ENCODE measurements at places on chromosomes 3 and 15.

DNA sequence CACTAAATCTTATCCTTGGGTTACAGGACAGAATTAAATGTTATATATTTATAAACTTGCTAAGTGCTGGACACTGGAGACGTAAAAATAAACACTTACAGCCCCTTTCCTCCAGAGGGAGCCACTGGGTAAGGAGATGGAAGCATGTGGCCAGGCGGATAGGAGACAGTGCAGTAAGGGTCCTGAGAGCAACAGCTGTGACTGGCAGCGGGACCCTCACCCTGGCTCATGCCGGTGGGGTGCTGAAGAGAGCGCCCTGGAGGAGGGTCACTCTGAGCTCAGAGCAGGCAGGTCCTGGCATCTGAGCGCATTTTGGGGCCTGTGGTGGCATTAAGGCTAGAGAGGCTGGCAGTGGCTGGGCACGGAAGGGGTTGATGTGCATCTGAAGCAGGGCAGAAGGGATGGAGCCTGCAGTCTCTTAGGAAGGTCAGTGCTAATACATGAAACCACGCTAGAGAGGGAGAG is 16.0 kb downstream of the SEC61A1 start:
- H3K27me3 ChIP-seq = no peaks in the 10 kb centered on the region
- no peak overlapping the region for H3K4me3 ChIP-seq
- peaks cover 83% of the 10 kb centered on the region for H3K36me3 ChIP-seq
- DNase-seq = no peak

- H3K4me1 ChIP-seq = peaks cover 6% of the 10 kb centered on the region
- no peak within 1 kb of the TSS for H3K27ac ChIP-seq
- H3K36me3 ChIP-seq = no peaks in the 10 kb centered on the region
- DNase-seq = peak; percentile 77
These were observed at the start of gene PARP16 for GRCh38 chr15:65286704-65287519. Gene PARP16, minus strand, starts transcription at chr15:65286883. Its CDS starts 457 bp downstream, at chr15:65286426.

DNA sequence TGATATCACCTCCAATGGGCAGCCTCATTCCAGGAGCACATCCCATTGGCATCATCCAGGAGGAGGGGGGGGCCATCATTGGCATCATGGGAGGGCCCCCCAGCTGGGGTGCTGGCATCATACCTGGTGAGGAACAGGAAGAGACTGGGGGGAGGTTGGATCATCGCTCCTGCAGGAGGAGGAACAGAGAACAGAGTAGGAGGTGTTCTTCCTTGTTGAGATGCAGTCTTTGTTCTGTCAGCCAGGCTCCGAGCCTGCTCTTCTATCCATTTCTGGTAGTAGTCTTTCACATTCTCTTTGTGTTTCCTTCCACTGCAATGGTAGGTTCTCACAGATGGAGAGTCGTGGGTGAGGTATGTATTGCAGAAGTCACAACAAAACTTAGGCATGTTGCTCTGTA is 16.7 kb upstream of the ERICH6 start:
- H3K4me3 ChIP-seq = no peak overlapping the region
- no peaks in the 10 kb centered on the region for H3K4me1 ChIP-seq
- H3K27me3 ChIP-seq = peaks cover 2% of the 10 kb centered on the region

DNA sequence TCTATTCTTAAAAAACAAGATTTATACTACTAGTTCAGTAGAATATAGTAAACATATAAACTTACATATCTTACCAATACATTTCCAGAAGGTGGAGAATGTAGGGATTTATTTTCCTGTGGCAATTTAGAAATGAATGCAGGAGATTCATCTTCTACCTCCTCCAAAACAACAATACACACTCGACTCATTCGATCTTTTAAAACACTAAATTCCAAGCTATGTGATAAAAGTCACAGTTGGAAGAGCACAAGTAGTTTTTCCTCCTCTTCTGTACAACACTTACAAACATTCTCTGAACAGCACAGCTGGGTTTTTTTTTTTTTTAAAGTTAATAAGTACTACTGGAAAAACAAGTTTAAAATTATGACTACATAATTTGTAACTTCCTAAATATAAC is 1.4 kb downstream of the ANKRD28 start:
- no peak for DNase-seq
- H3K4me3 ChIP-seq = peak overlapping the region; percentile 84
- peaks cover 12% of the 10 kb centered on the region for H3K36me3 ChIP-seq
- no peaks in the 10 kb centered on the region for H3K27me3 ChIP-seq
- peak overlapping the region; percentile 99 for H3K27ac ChIP-seq

- H3K27me3 ChIP-seq = no peaks in the 10 kb centered on the region
- H3K27ac ChIP-seq = no peak overlapping the region
- H3K4me1 ChIP-seq = no peaks in the 10 kb centered on the region
- H3K4me3 ChIP-seq = no peak overlapping the region
- DNase-seq = no peak
These were observed 61.9 kb upstream of the ROPN1 start for GRCh38 chr3:124053871-124054270.

GRCh38 chr3:56610669-56611335 is 53.8 kb downstream of the CCDC66 start:
- peaks cover 2% of the 10 kb centered on the region for H3K36me3 ChIP-seq
- H3K27me3 ChIP-seq = no peaks in the 10 kb centered on the region
- no peak overlapping the region for H3K27ac ChIP-seq

- no peaks in the 10 kb centered on the region for H3K36me3 ChIP-seq
- no peak for DNase-seq
- no peak overlapping the region for H3K4me3 ChIP-seq
These were observed 103.4 kb downstream of the TPRG1 start for GRCh38 chr3:189275182-189275581.

DNA sequence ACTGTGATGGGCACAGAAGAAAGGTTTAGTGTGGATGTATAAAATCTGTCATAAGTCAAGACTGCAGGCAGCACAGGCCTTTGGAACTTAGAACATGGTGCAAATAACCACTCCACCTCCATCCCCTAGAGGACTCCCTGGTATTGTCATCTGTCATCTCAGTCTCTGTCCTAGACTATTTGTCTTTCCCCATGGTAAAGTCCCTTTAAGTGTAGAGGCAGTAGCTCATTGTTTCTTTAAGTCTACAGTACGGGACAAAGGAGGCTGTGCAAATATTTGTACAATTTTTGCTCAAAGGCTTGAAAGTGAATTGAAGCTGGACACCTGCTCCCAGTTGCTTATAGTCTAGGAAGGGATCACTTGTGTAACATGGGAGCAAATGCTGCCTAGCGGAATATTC is 3.2 kb upstream of the PXYLP1 start:
- H3K36me3 ChIP-seq = no peaks in the 10 kb centered on the region
- H3K27me3 ChIP-seq = peaks cover under 1% of the 10 kb centered on the region
- DNase-seq = no peak
- H3K4me3 ChIP-seq = no peak overlapping the region

DNA sequence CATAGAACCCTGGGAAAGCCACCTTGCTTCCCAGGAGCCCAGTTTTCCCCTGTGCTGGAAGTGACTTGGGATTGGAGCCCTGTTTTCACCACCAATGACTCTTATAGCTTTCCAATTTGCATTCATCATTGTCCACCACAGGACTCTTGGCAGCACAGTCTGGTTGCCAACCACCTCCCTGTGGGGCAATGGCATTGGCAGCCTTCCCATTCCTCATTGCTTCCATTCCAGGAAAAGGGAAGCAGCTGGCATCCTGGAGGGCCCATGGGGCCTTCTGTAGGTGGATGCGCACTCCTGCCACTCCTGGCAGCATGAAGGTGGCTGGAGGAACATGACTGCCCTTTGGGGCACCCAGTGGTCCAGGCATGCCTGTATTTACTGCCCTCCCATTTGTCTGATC is 57.7 kb downstream of the FEM1B start:
- H3K4me3 ChIP-seq = no peak overlapping the region
- H3K36me3 ChIP-seq = peaks cover 8% of the 10 kb centered on the region
- H3K27ac ChIP-seq = peak overlapping the region; percentile 42
- H3K4me1 ChIP-seq = peaks cover 34% of the 10 kb centered on the region
- DNase-seq = peak; percentile 14

DNA sequence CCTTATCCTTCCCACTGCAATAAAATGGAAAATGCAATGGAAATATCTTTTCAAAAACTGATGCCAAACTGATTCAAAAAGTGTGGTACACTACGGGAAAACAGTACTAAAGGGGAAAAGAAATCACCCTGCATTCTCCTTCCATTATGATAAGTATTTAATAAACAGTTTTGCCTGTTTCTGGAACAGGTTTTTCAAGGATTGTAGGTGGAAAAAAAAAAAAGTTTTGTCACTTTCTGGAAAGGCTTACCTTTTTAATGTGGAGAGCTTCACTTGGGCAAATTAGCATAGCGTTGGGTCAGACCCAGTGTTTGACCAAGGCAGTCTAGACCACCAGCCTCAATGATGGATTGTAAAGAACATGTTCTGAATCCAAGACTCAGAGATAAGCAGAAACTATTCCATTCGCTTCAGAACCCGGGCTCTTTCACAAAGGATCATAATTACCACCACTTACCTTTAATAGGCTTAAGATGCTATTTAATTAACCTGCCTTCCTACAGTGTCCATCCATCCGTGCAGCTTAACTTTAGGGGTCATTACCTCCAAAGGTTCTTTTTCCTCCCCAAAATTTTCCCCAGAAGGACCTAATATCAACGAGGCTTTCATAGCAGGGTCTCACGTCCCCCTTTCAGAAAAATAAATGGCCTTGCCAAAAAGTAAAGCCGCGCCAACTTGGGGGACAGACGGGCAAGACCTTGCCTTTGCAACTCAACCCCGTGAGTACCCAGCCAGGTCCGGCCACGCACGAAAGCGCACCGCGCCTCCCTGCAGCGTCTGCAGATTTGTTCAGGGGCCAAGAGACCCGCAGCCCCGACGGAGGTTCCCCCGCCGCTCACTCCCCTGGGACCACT is 1.0 kb downstream of the DCBLD2 start:
- H3K27ac ChIP-seq = peak overlapping the region; percentile 93
- peak overlapping the region; percentile 95 for H3K4me3 ChIP-seq
- H3K4me1 ChIP-seq = peaks cover 28% of the 10 kb centered on the region
- H3K36me3 ChIP-seq = peaks cover 16% of the 10 kb centered on the region

Data from astrocyte (in vitro differentiated cells and primary cell).